ENCODE measurements at places on chromosomes 13 and 19. TPM values are rescaled to one million over a fixed set of nuclear protein-coding genes. Genes with fewer than 3 reads are reported as not detected.
A peak's percentile ranks its signal among the peaks of the same experiment; 100 is the strongest.

- peak; percentile 25 for DNase-seq
These were observed at the start of gene STOML3 for GRCh38 chr13:38990693-38991092. Gene STOML3 (minus strand): TSS chr13:38990831. CDS start chr13:38990721, 110 bp downstream.

DNA sequence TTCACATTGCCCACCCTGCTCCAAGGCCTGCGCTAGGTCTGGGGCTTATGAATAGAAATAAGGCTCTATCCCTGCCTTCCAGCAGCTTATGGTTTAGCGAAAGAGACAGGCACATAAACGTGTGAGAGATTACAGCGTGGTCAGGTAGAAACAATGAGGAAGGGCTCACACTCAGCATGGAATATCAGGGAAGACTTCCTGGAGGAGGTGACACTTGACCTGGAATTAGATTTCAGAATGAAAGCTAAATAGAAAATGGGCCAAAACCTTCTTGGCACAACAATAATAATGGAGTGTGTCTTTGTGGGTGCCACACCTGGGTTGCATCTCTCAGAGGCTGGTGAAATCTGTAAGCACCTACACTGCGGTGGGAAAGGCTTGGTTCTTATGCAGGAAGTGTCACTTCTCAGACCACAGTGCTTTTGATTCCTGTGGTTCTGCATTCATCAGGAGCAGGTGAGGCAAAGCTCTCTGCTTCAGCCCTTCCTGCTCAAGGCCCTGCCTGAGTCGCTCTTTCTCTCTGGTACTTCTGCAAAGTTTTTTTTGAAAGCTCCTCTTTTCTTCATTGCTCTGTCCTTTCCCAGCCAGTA is 430.3 kb downstream of the ZNF536 start:
- no peak for DNase-seq

- DNase-seq, result peak; percentile 24
These were observed 89.2 kb downstream of the CACNA1A start for GRCh38 chr19:13417054-13417453.

DNA sequence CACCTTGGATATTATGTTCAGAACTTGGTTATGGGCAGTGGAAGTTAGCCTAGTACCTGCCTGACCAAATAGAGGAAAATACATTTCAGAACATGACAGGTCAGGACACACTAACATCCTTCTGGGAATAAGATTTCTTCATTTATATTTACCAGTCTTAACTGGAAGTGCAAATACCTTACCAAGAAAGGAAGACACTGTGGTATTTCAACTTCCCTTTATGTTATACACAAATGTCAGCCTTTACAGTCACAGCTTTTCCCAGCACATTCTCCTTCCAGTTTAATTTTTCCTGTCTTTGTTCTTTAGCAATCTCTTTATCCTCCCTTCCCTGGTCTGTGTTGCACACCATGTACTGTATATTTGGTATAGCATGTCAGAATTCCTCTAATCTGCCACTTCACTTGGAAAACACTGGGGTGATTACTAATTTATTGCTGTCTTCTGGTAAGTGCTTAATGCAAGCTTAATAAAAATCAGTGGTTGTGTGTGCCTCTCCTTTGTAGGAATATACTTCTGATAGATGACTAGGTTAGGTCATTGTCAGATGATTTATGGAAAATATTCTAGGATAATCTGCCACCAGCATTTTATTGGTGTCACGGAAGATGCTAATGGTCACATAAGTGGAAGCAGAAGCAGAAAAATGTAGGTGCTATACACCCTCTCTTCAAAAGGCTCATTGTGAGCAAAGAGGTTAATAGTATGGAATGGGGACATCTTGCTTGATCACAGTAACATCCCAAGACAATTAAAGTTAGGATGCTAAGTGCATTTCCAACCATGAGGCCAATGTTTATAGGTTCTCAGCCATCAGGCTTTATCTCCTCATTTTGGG is 124.3 kb upstream of the STARD13 start:
- DNase-seq, result no peak

DNA sequence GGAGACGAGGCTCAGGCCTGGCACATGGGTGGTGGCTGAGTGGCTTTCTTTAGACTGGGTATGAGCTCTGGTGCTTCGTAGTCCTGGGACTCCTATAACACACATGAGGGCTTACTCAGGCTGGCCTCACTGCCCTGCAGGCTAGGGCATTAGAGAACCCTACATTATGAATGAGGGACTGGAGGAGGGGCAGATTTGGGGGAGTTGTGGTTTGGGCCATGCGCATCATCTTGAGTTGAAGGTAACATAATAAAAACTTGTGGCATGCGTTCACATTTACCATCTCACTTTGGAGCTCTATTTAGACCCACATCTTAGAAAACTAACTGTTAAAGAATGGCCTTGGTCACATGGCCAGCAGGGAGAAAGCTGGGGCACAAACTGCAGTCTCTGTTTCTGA is 54.2 kb downstream of the STARD13 start:
- no peak for DNase-seq

- DNase-seq, result no peak
These were observed 2.8 kb upstream of the RAX2 start for GRCh38 chr19:3774621-3775373.

- DNase-seq, result no peak
These were observed 20.0 kb downstream of the KLF12 start for GRCh38 chr13:74114202-74114601.

DNA sequence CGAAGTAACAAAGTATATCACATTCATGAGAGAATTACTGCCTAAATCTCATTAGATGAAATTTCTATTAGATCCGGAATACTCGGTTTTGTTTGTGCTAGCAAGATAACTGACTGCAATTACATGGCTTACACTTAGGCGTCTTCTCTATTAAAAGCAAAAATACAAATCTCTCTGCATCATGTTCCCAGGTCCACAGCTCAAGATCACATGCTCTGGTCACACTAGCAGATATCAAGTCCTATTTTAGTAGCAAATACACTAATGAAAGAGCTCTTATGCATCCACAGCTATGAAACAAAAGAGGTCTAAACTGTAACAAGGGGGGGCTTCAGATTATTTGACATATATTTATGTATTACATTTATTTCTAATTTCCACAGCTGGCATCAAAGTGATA is 53.5 kb downstream of the EFNB2 start:
- DNase-seq, result no peak

The A1BG gene
- total RNA-seq, result 75.0 TPM

The GPALPP1 gene
- 38.7 TPM for total RNA-seq

The NCCRP1 gene
- 10.3 TPM for total RNA-seq
